Panc1 (cell line): ENCODE measurements at places on chromosomes 4 and X.

- no peak overlapping the region for H3K27ac ChIP-seq
- H3K27me3 ChIP-seq = no peaks in the 10 kb centered on the region
- DNase-seq = no peak
- H3K4me3 ChIP-seq = no peak overlapping the region
These were observed 4.6 kb upstream of the RAB9A start for GRCh38 chrX:13684361-13684760.

DNA sequence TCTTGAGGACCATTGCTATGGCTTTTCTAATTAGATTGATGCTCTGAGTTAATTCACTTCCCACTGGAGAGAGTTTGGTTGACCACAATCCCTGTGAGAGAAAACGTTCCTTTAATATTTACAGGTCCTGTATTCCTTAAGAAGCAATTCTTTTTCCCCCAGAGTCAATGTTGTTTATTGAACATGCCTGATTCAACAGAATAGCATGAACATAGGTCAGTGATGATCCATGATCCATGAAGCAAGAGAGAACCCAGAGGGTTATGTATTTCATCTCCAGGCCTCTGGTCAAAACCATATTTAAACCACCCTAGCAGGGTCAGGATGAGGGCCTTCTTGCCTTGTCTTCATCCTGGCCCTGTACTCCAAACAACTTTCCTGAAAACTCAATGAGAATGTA, 39.4 kb upstream of the EFHC2 start:
- no peak overlapping the region for H3K4me3 ChIP-seq
- H3K27me3 ChIP-seq = no peaks in the 10 kb centered on the region
- H3K27ac ChIP-seq = no peak overlapping the region

DNA sequence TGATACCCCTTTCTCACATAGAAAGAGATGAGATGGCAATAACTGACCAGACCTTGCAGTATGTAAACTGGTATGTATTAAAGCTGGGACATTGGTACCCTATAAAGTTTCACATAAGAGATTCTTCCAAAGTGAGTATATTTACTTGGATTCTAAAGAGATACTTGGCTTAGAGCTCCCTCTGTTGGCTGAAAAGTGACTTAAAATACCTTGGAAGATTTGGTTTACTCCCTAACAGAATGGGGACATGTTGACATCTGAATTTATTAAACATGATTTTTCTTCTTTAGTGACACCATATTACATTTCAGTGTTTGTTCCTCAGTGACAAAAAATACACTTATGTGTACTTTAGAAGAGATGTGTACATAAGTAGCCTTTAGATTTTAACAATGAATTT, 47.9 kb upstream of the RGN start:
- no peaks in the 10 kb centered on the region for H3K4me1 ChIP-seq
- H3K27ac ChIP-seq = no peak overlapping the region
- no peaks in the 10 kb centered on the region for H3K27me3 ChIP-seq
- H3K36me3 ChIP-seq = no peaks in the 10 kb centered on the region; the same call in 1 of the 2 replicates
- H3K4me3 ChIP-seq = no peak overlapping the region
- DNase-seq = peak; percentile 33

- no peaks in the 10 kb centered on the region for H3K27me3 ChIP-seq
- H3K36me3 ChIP-seq = no peaks in the 10 kb centered on the region
- H3K4me3 ChIP-seq = no peak overlapping the region
- no peak overlapping the region for H3K27ac ChIP-seq
- no peaks in the 10 kb centered on the region for H3K4me1 ChIP-seq
- no peak for DNase-seq
These were observed 43.2 kb downstream of the MANBA start for GRCh38 chr4:102717448-102718092.

- no peaks in the 10 kb centered on the region for H3K27me3 ChIP-seq
- no peaks in the 10 kb centered on the region for H3K4me1 ChIP-seq
- no peaks in the 10 kb centered on the region for H3K36me3 ChIP-seq
- H3K27ac ChIP-seq = no peak overlapping the region
- no peak for DNase-seq
- H3K4me3 ChIP-seq = no peak overlapping the region
These were observed 217.7 kb upstream of the INTU start for GRCh38 chr4:127414951-127415606.

GRCh38 chr4:102492531-102493241, 8.5 kb upstream of the NFKB1 start:
- no peaks in the 10 kb centered on the region for H3K4me1 ChIP-seq
- H3K27me3 ChIP-seq = no peaks in the 10 kb centered on the region
- DNase-seq = no peak

DNA sequence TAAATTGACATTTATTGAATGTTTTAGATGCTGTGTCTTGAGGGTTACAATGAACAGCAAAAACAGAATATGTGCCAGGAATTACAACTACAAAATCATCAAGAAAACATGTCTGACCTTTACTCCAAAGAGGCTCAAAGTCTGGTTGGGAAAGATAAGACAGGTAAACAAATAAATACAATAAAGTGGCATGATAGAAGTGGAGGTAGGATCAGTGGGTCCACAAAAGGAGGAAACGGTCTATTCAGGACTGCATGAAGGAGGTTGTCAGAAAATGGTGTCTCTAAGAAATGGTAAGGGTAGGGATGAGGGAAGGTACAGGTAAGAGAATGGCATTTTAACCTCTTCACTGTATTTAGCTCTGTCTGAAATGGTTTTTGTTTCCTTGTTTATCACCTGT, 3.8 kb downstream of the ARHGEF38 start:
- no peak overlapping the region for H3K4me3 ChIP-seq
- H3K27me3 ChIP-seq = no peaks in the 10 kb centered on the region; the same call in 1 of the 2 replicates
- no peaks in the 10 kb centered on the region for H3K36me3 ChIP-seq
- no peak for DNase-seq
- no peak overlapping the region for H3K27ac ChIP-seq

DNA sequence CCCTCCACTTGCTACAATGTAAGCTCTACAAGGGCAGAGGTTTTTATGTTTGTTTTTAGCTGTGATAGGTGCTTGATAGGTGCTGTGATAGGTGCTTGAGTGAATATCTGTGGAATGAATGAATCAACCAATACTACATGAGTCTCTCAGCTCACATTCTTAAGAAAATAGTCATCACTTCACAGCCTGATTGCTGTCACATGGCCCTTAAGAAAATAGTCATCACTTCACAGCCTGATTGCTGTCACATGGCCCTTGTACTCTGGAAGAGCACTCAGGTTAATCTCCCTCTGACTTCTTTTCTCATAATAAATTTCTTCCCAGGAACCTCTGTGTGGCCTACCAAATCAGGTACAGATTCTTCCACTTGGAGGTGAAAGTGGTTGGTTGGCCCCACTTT, 335.2 kb downstream of the TENM3 start:
- no peak overlapping the region for H3K27ac ChIP-seq
- no peaks in the 10 kb centered on the region for H3K27me3 ChIP-seq
- no peaks in the 10 kb centered on the region for H3K4me1 ChIP-seq
- DNase-seq = peak; percentile 20

GRCh38 chr4:129583868-129584267, 487.9 kb downstream of the C4orf33 start:
- H3K4me1 ChIP-seq = no peaks in the 10 kb centered on the region
- no peaks in the 10 kb centered on the region for H3K36me3 ChIP-seq
- H3K4me3 ChIP-seq = no peak overlapping the region
- no peaks in the 10 kb centered on the region for H3K27me3 ChIP-seq

DNA sequence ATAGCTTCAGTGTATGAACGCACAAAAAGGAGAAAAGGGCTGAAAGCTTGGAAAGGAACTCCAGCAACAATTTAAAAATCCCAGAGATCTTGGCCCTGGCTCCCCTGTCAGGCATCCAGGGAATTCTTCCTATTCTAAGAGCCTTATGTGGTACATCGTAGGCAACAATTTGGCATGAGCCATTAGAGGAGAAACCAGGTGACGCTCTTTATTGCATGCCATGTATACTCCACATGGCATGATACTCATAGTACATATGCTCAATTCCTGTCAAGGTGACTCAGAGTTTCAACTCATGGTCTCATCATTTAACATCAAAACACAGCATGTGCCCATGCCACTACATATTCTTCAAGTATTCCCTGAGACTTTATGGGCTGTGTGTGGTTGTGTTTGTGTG, 191.3 kb downstream of the OR13H1 start:
- H3K4me1 ChIP-seq = no peaks in the 10 kb centered on the region
- H3K27ac ChIP-seq = no peak overlapping the region
- no peak overlapping the region for H3K4me3 ChIP-seq
- no peaks in the 10 kb centered on the region for H3K36me3 ChIP-seq

- H3K36me3 ChIP-seq = no peaks in the 10 kb centered on the region
- no peak overlapping the region for H3K4me3 ChIP-seq
- H3K27ac ChIP-seq = no peak overlapping the region
- no peak for DNase-seq
- no peaks in the 10 kb centered on the region for H3K4me1 ChIP-seq
- no peaks in the 10 kb centered on the region for H3K27me3 ChIP-seq
These were observed 460.8 kb downstream of the SLITRK2 start for GRCh38 chrX:146278381-146278780.

DNA sequence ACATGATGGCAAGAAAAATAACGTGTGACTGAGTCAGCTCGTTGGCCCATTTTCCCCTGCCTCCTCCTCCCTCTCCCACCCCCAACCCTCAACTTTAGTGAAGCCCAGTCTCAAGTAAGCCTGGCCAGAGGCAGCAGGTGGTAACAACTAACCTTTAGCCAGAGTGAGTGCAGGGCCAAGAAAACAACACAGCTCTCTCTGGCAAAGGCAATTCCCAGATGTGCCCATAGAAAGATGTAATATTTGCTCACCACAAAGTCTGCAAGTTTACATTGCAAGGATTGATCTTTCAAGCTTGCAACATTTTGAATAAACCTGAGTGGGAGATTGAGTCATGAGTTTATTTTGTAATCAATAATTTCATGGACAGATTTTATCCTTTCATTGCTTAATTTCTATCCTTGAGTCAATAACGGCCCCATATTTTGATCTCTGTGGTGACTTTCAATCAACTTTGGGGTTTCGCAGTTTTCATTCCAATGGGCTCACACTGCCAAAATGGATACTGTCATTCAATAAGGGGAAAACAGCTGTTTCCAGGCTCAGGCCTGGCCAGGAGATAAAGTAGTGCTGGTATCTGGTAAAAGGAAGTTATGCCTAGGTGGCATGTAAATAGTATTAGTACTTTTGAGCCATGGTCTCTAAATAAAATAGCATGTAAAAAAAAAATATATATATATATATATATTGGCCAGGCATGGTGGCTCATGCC, 130.7 kb upstream of the TMEM164 start:
- DNase-seq = no peak
- no peak overlapping the region for H3K27ac ChIP-seq
- H3K4me1 ChIP-seq = no peaks in the 10 kb centered on the region
- H3K4me3 ChIP-seq = no peak overlapping the region

DNA sequence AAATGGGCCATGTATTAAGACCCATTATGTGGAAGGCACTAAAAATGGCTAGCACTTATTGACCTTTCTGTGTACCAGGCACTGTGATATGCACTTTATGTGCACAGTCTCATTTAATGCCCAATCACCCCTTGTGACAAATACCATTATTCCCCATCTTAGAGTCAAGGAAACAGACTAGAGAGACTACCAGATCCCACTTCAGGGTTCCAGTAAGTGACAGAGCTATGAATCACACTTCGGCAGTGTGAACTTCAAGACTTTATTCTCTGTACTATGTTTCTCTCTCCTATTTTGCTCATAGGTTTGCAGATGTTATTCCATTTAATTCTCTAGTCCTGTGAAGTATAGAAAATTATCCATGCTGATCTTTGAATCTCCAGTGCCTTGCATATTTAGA, 107.0 kb downstream of the NFKB1 start:
- no peak for DNase-seq
- H3K27ac ChIP-seq = no peak overlapping the region
- H3K4me1 ChIP-seq = no peaks in the 10 kb centered on the region

DNA sequence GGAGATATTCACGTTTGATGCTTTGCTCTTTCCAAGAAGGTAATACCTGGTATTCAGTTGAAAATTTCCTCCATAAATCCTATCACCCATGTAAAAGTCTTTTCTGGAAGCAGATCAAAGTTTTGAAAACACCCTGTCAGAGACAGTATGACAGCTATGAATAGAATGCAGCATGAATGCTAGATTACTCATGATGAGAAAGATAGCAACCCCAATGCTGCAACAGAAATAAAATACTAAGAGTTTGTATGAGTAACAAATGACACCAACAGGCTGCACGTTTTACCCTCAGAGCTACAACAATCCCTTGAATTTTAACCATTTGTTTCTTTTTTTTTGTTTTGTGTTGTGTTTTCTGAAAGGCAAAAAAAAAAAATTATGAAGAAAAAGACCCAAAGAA, 108.6 kb downstream of the ARHGAP6 start:
- no peaks in the 10 kb centered on the region for H3K27me3 ChIP-seq
- H3K36me3 ChIP-seq = no peaks in the 10 kb centered on the region
- no peak for DNase-seq
- H3K27ac ChIP-seq = no peak overlapping the region
- H3K4me3 ChIP-seq = no peak overlapping the region

GRCh38 chrX:64394059-64394873, 986 bp downstream of the MTMR8 start:
- H3K27me3 ChIP-seq = no peaks in the 10 kb centered on the region
- H3K4me3 ChIP-seq = peak overlapping the region; percentile 53
- H3K4me1 ChIP-seq = no peaks in the 10 kb centered on the region
- no peaks in the 10 kb centered on the region for H3K36me3 ChIP-seq

DNA sequence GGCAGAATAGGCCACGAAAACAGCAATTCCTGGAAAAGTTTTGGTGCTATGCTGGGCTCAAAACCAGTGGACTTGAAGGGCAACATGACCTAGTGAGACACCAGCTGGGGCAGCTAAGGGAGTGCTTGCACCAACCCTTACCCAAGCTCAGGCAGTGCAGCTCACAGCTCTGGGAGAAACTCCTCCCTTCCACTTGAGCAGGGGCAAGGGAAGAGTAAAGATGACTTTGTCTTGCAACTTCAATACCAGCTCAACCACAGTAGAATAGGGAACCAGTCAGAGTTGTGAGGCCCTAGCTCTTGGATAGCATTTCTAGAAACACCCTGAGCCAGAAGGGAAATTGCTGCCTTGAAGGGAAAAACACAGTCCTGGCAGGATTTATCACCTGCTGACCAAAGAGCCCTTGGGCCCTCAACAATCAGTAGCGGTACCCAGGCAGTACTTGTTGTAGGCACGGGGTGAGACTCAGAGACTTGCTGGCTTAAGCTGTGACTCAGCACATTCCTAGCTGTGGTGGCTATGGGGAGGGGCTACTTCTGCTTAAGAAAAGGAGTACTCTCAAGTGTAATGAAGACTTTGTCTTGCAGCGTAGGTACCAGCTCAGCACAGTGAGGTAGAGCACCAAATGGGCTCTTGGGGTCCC, 19.7 kb upstream of the ABCG2 start:
- H3K4me3 ChIP-seq = no peak overlapping the region
- H3K27me3 ChIP-seq = no peaks in the 10 kb centered on the region
- H3K27ac ChIP-seq = no peak overlapping the region; the same call in 1 of the 2 replicates
- no peaks in the 10 kb centered on the region for H3K36me3 ChIP-seq
- DNase-seq = no peak

GRCh38 chr4:56871371-56871866, 36.3 kb upstream of the REST start:
- DNase-seq = no peak
- no peak overlapping the region for H3K4me3 ChIP-seq

GRCh38 chrX:22184096-22184495, 88.6 kb upstream of the CBLL2 start:
- no peak overlapping the region for H3K4me3 ChIP-seq
- DNase-seq = no peak
- no peaks in the 10 kb centered on the region for H3K36me3 ChIP-seq
- no peaks in the 10 kb centered on the region for H3K27me3 ChIP-seq
- H3K4me1 ChIP-seq = no peaks in the 10 kb centered on the region
